ENCODE measurements at places on chromosomes 1 and 21.

DNA sequence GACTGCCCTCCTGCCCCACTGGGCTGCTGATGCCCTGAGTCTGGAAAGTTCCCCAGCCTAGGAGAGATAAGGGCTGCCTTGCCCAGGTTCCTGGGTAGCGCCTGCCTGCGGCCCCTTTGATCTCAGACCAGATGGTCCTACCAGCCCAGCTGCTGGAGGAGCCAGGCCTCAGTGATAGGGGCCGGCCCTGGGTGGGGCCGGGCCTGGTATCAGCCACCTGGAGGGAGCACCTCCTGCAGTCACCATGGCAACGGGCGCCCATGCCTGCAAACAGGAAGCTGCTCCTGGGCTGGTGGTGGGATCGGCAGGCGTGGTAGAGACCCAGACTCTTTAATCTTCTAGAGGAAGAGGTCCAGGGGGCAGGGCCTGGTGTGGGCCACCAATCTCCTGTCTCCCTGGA lies 119.7 kb upstream of the WNT4 start:
- DNase-seq = no peak

DNA sequence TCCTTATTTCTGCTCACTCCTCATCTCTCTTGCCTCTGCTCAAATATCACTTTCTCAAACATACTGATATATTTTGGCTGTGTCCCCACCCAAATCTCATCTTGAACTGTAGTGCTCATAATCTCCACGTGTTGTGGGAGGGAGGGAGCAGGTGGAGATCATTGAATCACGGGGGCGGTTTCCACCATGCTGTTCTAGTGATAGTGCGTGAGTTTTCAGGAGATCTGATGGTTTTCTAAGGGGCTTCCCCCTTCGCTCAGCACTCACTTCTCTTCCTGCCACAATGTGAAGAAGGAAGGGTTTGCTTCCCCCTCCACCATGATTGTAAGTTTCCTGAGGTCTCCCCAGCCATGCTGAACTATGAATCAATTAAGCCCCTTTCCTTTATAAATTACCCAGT lies 26.6 kb downstream of the ZBTB8OS start:
- no peak for DNase-seq

- DNase-seq = no peak
These were observed 55.9 kb downstream of the ITPKB start for GRCh38 chr1:226682871-226683814.

GRCh38 chr1:50105433-50105832 lies 3.3 kb upstream of the ELAVL4 start:
- DNase-seq = no peak

DNA sequence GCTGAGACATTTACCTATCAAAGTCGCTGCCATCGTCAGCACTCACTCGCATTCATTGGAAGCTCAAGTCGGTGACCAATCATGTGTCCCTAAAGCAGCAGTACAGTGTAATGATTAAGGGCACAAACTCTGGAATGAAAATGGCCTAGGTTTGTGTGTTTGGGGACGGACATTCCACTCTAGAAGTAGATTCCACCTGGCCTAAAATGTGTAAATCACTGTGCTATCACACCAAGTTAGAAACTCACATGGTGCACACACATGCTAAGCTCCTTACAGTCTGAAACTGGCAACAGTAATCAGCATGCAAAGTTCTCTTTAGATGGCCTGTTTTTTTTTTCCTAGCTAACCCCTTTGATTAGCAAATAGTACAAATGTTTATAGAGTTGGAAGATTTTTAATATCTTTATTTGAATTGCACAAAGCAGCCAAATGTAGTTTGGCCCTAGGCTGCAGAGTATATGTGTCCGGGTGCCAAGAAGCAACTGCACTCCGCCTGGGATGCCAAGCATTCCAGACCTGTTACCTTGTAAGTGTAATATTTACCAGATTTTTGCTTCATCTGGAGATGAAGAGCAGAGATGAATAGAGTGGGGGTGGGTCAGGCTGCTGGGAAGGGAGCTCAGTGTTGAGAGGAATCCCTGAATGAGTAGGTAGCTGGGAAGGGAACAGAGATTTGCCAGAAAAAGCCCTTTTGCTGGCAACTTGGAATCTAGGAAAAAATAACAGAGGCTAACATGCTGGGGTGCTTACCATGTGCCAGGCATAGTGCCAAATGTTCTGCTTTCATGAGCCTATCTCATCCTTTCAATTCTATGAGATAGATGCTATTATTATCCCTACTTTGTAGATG lies 35.2 kb downstream of the TGFB2 start:
- no peak for DNase-seq

All from renal pelvis (tissue), 12 donors.